ENCODE measurements at places on chromosomes 16 and 17. TPM values are rescaled to one million over a fixed set of nuclear protein-coding genes. Genes with fewer than 3 reads are reported as not detected.

Gene KRT33B
- not detected for total RNA-seq

Gene CNTNAP4
- total RNA-seq: 79.4 TPM

Gene SERPINF2
- not detected for total RNA-seq

Gene TPSD1
- not detected for total RNA-seq

Gene PRSS22
- total RNA-seq: not detected

Gene NPIPA3
- 0.69 TPM for total RNA-seq

Gene SOX15
- 1.4 TPM for total RNA-seq

Gene CCDC144A
- total RNA-seq: 20.5 TPM

Gene NGFR
- total RNA-seq: 6.5 TPM

Gene KRT13
- not detected for total RNA-seq

Gene C17orf50
- total RNA-seq: not detected

Gene DBNDD1
- total RNA-seq: 22.4 TPM

Gene C16orf95
- 4.2 TPM for total RNA-seq

All from diencephalon (tissue), 1 donor.